ENCODE measurements at places on chromosomes 5 and 9. TPM values are rescaled to one million over a fixed set of nuclear protein-coding genes. Genes with fewer than 3 reads are reported as not detected.

The HSD17B3 gene
- total RNA-seq, result not detected

The PLPP1 gene
- total RNA-seq, result 81.0 TPM

The FAM81B gene
- total RNA-seq, result not detected

The EIF4E1B gene
- total RNA-seq, result not detected

The FAM221B gene
- total RNA-seq, result not detected

The UGCG gene
- total RNA-seq, result 59.1 TPM

The SMIM32 gene
- total RNA-seq, result not detected

The AGGF1 gene
- 20.5 TPM for total RNA-seq

Measured in vein endothelial cell (primary cell).